ENCODE measurements at places on chromosomes 5 and 9.

DNA sequence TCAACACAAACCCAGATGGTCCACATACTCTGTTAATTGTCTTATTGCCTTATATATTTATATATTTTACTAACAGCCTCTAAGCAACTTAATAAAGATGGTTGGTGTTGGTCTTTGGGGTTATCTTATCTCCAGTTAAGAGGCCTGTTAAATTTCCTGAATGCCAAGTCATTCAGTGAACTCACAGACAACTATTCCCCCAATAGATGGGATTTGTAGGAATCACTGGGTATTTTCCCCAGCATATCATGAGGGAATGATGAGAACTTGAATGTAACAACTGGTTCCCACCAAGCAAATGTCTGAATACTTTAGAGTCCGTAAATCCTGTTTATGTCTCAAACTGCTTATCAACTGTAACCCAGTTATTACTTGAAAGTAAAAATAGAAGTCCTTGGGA lies 42.7 kb upstream of the RETREG1 start:
- no peak for DNase-seq

GRCh38 chr5:143262393-143263174 lies 140.9 kb downstream of the NR3C1 start:
- peak; percentile 88 for DNase-seq

GRCh38 chr5:45507178-45507577 lies 189.0 kb downstream of the HCN1 start:
- DNase-seq: no peak

- DNase-seq: no peak
These were observed 395.2 kb downstream of the BNC2 start for GRCh38 chr9:16475257-16475656.

- peak; percentile 53 for DNase-seq
These were observed 11.6 kb upstream of the PRR16 start for GRCh38 chr5:120452471-120452870.

DNA sequence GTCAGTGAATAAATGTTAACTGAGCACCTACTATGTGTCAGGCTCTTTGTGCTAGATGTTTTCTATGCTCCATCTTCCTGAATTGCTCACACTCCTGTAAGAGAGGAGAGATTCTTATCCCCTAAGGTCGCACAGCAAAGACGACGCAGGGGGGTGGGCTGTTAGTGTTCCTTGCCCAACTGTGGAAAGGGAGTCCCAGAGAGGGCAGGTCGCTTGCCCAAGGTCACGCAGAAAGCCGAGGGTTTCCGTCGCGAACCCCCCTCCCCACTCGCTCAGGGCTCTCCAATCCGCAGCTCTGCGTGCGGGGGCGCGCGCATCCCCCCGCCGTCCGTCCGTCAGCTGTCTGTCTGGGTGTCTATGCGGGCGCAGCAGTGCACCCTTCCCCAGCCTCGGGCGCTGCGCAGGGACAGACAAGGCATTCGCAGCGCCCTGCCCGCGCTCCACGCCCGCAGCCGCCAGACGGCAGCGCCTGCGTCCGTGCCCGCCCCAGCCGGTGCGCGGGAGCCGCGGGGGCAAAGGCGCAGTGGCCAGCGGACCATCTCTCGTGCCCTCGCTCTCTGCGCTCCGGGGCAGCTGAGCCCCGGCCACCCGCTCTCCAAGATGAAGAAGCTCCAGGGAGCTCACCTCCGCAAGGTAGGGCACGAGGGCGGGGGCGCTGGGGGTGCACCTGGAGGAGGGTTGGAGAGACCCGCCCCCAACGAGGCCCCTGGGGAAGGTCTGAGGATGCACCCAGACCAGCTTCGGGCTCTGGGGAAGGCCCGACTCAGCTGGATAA lies at the start of gene SLC6A7:
TSS of gene SLC6A7 (plus strand) at position 335 of the 775 bp plus-strand sequence. CDS start at position 601, 266 bp downstream.
- DNase-seq: no peak

DNA sequence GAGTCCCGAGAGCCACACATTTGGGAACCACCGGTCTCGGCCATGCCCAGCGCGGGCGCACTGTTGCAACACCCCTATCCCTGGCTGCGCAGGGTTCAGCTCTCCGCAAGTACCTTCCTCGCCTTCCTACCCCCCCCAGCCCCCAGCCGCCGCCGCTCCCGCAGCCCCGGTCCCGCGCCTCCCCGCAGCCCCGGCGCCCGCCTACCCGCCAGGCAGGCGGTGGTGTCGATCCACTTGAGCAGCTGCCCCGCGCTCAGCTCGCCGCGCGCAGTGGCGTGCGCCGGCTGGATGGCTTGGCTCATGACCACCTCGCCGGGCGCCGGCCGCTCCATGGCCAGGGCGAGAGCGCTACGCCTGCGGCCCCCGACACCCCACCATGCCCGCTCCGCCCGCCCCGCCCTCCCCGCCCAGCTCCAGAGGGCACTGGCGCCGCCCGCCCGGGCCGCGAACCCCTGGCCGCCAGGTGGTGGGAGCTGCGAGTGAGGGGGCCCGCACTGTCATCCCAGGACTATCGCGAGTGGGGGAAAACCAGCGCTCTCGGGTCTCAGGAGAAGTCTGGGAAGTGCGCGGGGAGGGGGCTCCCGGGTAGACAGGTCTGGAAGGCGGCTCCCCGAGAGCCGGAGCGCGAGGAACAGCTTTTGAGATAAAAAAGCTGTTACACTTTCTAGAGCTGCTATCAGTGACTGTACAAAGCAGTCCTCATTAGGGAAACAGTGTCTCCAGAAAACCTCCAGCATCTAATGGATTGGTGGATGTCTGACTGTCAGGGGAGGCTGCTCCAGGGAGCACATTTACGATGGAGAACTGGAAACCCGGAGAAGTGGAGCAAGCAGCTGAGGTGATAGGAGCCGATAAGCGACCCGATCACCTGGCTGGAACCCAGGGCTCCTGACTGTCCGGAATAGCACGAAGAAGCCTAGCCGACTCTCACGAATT lies at the start of gene ACOT12:
TSS of gene ACOT12 (minus strand) at position 352 of the 936 bp plus-strand sequence. CDS start at position 332, 20 bp downstream.
- peak; percentile 26 for DNase-seq

GRCh38 chr5:32507738-32508434 lies 63.3 kb upstream of the ZFR start:
- peak; percentile 96 for DNase-seq

DNA sequence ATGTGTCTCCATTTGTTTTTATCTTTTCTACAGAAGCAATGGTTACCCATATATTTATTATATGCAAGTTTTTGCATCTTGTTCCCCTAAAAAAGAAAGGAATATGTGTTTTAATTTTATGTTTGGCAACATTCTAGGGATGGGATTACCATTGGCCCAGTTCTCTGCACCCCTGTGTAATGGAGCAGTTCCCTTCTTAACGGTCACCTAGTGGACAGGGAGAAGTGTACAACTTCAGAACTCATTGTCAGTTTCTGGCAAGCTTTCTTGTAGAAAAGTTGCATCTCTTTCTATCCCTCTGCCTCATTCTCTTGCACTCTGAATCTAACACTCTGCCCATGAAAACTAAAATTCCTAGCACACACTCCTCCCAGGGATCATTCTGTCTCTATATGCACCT lies 78.2 kb downstream of the DOCK8 start:
- DNase-seq: no peak

GRCh38 chr9:86546712-86547111 lies 192.5 kb upstream of the TUT7 start:
- DNase-seq: no peak

DNA sequence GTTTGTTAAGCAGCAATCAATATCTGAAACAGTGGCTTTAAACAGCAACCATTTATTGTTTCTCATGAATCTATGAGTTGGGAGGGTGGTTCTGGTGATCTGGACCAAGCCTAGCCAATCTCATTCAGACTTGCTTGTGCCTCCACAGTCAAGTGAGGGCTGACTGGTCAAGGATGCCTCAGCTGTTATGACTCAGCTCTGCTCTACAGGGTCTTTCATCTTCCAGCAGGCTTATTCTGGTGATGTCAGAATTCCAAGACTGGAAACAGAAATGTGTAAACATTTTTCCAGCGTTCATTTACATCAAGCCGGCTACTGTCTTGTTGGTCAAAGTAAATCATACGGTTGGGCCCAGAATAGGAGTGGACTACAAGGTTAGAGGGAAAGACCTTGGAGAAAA lies 2.5 kb upstream of the PIP5K1B start:
- no peak for DNase-seq

DNA sequence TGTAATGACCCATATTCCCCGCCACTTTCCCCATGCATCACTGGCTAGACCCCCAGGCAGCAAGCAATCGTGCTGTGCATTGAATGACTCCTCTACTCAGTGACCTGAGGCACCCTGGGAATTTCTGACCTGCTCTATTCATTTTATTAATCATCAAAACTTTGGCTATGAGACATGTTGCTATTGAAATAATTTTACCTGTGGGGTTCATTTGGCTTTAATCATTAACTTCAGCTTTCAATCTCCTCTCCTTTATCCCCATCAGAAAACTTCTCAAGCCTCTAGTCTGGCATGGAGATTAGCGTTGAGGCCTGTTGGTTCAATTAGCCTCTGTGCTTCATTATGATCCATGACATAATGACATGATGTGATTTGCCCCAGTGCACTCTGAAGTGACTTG lies 429.0 kb downstream of the ZNF608 start:
- DNase-seq: no peak

- no peak for DNase-seq
These were observed 58.3 kb downstream of the MFAP3 start for GRCh38 chr5:154097031-154097430.

- DNase-seq: peak; percentile 41
These were observed 2.1 kb upstream of the FOXE1 start for GRCh38 chr9:97850746-97851445.

GRCh38 chr5:1651971-1652872 lies 128.5 kb upstream of the LPCAT1 start:
- no peak for DNase-seq

GRCh38 chr9:88998911-88999310 lies 7.6 kb downstream of the S1PR3 start:
- peak; percentile 8 for DNase-seq

DNA sequence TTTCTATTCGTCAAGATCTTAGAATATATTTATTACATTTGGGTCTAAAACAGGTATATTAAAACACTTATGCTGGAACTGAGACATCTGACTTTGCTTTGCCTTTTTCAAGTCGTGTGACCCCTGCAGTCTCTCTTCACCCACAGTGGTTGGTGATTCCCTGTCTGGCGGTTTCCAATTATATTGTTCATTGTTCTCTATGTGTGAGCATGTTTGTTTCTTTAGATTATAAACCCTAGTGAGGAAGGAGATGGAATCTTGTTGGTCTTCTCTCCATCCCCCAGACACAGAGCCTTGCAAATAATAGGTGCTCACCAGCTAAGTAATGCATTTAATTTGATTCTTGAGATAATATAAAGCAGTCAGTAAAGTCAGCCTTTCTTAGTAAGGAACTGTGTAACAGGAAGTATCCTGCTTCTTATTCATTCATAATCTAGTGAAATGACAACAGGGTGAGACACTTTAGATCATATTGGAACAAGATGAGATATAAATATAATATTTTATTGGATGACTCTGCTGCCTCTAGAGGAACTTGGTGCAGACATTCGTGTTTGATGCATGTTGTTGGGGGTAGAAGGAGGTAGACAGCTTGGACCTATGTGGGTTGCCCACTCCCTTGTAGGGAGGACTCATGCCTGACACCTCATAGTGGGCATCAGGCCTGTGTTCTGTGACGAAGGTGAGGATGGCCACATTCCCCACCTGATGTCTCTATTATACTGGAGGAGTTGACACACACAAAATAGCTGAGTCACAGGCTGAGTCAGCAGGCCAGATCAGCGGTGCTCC lies 88.1 kb downstream of the FGF1 start:
- DNase-seq: peak; percentile 84

GRCh38 chr5:74951865-74952264 lies 85.7 kb upstream of the FAM169A start:
- DNase-seq: no peak

GRCh38 chr5:172931001-172931536 lies 28.2 kb upstream of the RPL26L1 start:
- DNase-seq: peak; percentile 93

- DNase-seq: peak; percentile 89
These were observed 33.9 kb downstream of the VLDLR start for GRCh38 chr9:2655411-2655901.

GRCh38 chr5:41325074-41325473 lies 111.7 kb upstream of the C6 start:
- DNase-seq: no peak

- no peak for DNase-seq
These were observed 181.1 kb downstream of the PDZD2 start for GRCh38 chr5:31819926-31820516.

DNA sequence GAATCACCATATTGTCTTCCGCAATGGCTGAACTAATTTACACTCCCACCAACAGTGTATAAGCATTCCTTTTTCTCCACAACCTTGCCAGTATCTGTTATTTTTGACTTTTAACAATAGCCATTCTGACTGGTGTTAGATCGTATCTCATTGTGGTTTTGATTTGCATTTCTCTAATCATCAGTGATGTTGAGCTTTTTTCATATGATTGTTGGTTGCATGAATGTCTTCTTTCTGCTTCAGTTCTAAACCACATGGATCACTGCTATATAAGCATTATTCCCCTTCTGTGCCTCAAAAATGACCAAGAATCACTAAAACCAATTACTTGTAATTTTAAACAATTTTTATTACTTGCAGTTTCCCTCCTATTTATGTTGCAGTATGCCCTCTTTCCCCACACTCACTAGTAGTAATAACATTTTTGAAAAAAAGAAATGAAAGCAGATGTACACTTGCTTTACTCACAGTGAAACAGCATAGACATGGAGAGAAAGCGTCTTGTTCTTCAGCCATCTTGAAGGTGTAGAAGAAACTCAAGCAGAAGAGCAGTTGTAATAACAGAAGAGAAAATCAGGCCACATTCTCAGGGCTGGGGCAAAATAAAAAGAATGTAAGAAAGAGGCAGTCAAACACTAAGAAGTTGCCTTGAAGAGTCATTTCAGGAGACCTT lies 4.5 kb upstream of the TMEM252 start:
- no peak for DNase-seq

- DNase-seq: no peak
These were observed 427.1 kb upstream of the CHD1 start for GRCh38 chr5:99355881-99356280.

GRCh38 chr9:4118666-4119065 lies 181.2 kb downstream of the GLIS3 start:
- DNase-seq: no peak

DNA sequence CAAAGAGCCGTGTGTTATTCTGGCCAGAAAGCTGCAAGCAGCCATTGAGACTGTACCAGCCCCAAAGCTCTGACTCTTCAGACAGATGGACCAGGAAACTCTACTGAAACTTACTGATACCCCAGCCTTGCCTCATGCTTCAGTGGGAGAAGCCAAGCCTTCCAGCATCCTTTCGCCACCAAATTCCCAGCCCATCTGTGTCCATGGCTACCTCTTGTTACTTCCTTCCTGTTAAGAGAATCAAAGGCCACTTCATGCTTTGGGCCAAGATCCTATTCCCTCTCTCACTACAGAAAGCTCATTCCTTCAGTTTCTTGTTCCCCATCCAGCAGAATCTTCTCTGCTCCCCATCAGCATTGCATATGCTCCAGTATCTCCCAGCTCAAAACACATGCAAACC lies 46.9 kb upstream of the FREM1 start:
- no peak for DNase-seq

- DNase-seq: peak; percentile 34
These were observed 291.2 kb downstream of the AOPEP start for GRCh38 chr9:95017661-95018060.

DNA sequence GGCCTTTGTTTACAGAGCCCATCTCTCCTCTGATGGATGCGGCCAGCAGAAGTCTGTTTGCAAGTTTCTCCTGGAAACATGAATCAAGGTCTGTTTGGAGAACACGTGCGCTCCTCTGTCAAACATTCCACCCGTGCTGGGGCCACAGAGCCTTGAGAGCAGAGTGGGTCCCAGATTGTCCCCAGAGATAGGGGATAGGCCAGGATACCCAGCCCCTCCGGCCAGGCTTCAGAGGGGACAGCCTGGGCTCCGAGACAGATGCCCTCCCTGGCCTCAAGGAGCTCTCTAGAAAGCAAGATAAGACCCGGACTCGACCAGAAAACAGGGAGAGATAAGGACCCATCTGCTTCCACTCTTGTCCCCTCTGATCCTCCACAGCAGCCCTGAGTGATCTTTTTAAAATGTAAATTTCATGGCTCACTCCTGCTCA lies 40.4 kb upstream of the HAND1 start:
- no peak for DNase-seq
